Stomach (tissue), 19 donors: ENCODE measurements at places on chromosomes 4 and X. TPM values are rescaled to one million over a fixed set of nuclear protein-coding genes. Genes with fewer than 3 reads are reported as not detected.

PPP4R3C gene
- not detected for polyA plus RNA-seq

- no peak overlapping the region for H3K27ac ChIP-seq
- no peaks in the 10 kb centered on the region for H3K36me3 ChIP-seq
- peaks cover 10% of the 10 kb centered on the region for H3K4me1 ChIP-seq
These were observed 47.2 kb downstream of the STARD8 start for GRCh38 chrX:68694435-68695205.

DNA sequence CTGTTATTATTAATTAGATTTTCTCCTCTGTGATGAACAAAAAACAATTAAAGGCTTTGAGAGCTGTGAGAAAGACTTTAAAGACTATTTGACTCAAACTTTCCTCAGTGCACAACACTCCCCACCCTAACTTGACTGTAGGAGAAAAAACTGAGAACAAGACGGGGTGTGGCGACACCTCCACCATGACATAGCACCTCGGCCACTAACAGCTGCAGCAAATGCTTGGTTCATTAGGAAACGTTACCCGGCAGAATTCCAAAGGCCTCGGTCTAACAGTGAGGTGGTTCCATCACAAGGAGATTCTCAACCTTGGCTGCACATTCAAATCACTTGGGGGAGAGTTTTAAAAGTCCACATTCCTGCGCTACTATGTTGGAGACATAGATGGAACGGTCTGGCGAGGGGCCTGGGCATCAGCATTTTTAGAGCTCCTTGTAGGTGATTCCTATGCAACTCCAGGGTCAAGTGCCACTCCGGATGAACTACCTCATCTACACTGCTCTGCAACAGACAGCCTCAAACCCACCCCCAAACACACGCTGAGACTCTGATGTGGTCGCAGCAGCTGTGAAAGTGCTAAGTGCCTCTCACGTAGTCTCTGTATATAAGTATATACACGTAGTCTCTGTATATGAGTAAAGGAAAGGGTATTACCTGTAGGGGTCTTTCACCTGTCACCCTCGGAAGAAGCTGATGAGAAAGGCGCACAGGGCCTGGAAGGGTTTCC, 1.0 kb downstream of the FGFBP2 start:
- peaks cover 14% of the 10 kb centered on the region for H3K4me1 ChIP-seq
- H3K27me3 ChIP-seq: no peaks in the 10 kb centered on the region
- no peak overlapping the region for H3K4me3 ChIP-seq
- H3K27ac ChIP-seq: no peak overlapping the region
- no peak for DNase-seq

SSX4 gene
- polyA plus RNA-seq: not detected

JCHAIN gene
- 167 TPM for polyA plus RNA-seq

DNA sequence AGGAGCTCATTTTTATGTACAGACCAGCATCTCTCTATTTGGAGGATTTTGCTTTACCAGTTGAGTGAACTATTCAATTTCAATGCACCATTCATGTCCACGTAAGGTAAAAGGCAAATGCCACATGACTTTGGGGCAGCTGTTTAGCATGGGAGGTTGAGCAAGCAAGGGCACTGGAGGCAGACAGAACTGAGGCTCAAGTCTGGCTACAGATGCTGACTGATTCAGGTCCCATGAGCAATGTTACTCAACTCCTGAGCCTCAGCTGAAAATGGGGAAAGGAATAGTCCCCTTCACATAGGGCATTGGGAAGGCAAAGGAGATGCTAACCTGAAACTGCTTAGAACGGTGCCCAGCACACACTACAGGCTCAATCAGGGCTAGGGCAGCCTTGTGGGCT, 93.0 kb upstream of the MTM1 start:
- no peaks in the 10 kb centered on the region for H3K4me1 ChIP-seq
- no peaks in the 10 kb centered on the region for H3K27me3 ChIP-seq
- H3K4me3 ChIP-seq: no peak overlapping the region
- H3K27ac ChIP-seq: no peak overlapping the region

LGI2 gene
- 0.31 TPM for polyA plus RNA-seq

TGIF2LX gene
- not detected for polyA plus RNA-seq

GRCh38 chr4:95517576-95518345, 31.0 kb downstream of the UNC5C start:
- H3K4me1 ChIP-seq: no peaks in the 10 kb centered on the region
- H3K36me3 ChIP-seq: no peaks in the 10 kb centered on the region
- no peak overlapping the region for H3K4me3 ChIP-seq
- no peak for DNase-seq
- no peaks in the 10 kb centered on the region for H3K27me3 ChIP-seq
- H3K27ac ChIP-seq: no peak overlapping the region

CNGA1 gene
- 4.4 TPM for polyA plus RNA-seq

TRIM60 gene
- not detected for polyA plus RNA-seq

AGTR2 gene
- not detected for polyA plus RNA-seq
